Pulmonary artery endothelial cell (primary cell): ENCODE measurements at places on chromosomes 12 and 14. TPM values are rescaled to one million over a fixed set of nuclear protein-coding genes. Genes with fewer than 3 reads are reported as not detected.

Gene RFLNA
- total RNA-seq, result 23.9 and 70.8 TPM in 2 replicates

Gene IPO4
- 57.2 and 58.4 TPM in 2 replicates for total RNA-seq

Gene APOF
- total RNA-seq, result not detected in 2 replicates

Gene PTPN21
- 4.7 and 7.9 TPM in 2 replicates for total RNA-seq

Gene LRRC10
- total RNA-seq, result not detected in 2 replicates

Gene IPO8
- 44.3 and 57.8 TPM in 2 replicates for total RNA-seq

Gene ADCY4
- 36.3 and 41.8 TPM in 2 replicates for total RNA-seq

Gene MDP1
- 6.9 and 13.1 TPM in 2 replicates for total RNA-seq
